ENCODE measurements at places on chromosomes 11 and 22.

GRCh38 chr11:6319001-6319703 lies 1.1 kb downstream of the CAVIN3 start:
- DNase-seq, result no peak

DNA sequence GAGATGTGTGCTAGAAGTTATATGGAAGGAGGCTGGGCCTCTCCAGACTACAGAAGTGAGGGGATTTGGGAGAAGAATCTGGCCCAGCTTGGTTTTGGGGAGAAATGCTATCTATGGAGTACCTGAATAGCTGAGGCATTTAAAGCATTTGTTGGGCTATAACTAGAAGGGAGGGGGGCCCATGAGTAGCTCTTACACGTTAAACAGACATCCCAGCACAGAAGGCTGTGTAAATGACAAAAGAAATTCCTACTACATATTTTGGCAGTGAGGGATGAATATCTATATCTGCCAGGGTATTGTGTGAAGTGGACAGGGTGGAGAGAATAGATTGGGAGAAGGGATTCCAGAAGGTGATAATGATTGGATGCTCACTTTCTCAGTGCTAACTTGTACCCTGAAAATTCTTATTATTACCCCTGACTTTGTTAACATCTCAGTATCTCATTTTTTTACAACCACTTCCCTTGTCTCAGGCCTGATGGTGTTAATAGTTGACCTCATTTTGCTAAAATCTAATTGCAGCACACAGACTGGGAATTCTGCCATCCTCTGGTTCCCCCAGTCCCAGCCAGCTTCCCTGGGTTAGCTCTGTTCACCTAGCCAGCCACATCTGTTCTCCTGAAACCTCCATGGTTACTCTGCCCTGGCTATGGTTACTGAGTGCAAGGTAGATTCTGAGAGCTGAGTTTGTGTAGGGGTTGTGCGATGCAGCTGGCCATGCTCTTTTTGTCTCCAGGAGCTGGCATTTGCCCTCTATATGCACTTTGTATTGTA lies 28.8 kb upstream of the RRM1 start:
- no peak for DNase-seq

GRCh38 chr11:27095887-27096286 lies 55.3 kb downstream of the BBOX1 start:
- no peak for DNase-seq

DNA sequence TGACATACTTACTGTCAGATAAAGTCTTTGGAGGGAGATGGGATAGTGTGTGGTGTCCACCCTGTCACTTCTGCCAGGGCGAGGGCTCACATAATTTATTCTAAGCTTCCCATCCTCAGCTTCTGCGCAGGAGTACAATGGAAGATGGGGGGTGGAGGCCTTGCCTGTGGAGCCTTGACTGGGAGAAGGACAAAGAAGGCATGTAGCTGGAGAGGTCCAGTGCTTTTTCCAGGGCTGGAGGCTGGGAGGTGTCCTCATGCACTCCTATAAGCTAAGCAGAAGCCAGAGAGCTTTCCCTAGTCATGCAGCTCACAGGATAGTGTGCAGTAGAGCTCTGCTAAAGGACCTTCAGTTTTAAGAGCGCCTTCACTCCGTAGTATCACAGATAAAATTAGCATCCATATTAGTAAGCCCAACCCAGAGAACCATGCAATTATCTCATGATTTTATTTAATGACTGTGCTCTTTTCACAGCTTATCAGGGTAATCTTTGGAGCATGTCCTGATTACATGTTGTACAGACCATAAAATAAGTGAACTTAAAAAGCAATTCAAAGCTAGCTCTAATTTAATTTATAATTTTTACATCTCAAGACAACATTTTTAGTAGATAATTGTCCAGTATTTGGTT lies 148.3 kb downstream of the TEAD1 start:
- no peak for DNase-seq

Measured in NCI-H2171 (cell line).